ENCODE measurements at places on chromosomes 2 and 18.

GRCh38 chr2:165494573-165494972 is 25.1 kb downstream of the CSRNP3 start:
- no peak for DNase-seq

DNA sequence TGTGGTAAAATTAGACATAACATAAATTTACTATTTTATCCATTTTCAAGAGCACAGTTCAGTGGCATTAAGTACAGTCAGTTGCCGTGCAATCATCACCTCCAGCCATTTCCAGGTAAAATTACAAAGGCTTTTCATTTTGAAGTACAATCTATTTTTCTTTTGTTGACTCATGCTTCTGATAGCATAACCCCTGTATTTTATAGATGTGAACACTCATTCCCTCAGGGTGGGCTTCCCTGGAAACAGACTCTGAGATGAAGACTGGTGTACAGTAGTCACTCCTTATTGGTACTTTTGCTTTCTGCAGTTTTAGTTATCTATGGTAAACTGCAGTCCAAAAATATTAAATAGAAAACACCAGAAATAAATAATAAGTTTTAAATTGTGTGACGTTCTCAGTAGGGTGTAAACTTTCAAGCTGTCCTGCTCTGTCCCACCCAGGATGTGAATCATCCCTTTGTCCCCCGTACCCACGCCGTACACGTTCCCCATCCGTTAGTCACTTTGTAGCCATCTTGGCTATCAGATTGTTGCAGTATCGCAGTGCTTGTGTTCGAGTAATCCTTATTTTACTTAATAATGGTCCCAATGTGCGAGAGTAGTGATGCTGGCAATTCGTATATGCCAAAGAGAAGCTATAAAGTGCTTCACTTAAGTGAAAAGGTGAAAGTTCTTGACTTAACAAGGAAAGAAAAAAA is 41.1 kb upstream of the NAB1 start:
- DNase-seq: no peak

GRCh38 chr2:121129692-121130091 is 155.3 kb downstream of the TFCP2L1 start:
- DNase-seq: no peak

DNA sequence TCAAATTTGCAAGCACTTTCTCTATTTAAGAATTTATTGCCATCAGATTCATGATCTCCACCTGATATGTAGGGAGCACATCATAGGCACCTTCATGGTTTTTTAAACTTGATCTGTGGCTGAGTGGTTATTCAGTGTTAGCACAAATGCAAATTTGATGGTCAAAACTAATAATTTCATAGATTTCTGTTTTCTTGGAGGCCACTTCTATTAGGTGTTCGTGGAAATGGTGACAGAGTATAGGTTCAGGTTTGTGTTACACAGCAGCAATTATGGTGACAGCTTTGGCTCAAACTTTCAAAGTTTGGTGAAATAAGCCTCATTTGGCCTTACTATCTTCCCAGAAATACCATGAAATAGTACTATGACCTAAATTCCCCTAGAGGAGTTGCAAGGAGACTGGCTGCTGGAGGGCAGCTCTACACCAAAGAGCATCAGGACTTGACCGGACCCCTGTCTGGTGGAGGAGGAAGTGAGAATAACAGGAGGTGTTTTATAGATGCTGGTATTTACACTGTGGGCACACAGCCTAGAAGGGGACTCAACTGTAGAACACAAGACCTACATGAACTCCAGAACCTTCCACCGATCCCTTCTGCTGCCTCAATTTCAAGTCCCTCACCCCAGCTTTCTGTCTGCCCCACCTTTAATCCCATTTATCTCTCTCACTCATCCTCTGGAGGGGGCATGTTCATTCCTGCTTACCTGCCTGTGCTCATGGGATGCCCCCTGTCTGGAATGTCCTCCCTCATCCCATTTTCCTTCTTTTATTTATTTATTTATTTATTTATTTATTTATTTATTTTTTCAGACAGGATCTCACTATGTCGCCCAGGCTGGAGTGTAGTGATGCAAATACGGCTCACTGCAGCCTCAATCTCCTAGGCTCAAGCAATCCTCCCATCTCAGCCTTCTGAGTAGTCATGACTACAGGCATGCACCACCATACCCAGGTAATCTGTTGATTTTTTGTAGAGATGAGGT is 132.9 kb upstream of the SIX2 start:
- DNase-seq: no peak

DNA sequence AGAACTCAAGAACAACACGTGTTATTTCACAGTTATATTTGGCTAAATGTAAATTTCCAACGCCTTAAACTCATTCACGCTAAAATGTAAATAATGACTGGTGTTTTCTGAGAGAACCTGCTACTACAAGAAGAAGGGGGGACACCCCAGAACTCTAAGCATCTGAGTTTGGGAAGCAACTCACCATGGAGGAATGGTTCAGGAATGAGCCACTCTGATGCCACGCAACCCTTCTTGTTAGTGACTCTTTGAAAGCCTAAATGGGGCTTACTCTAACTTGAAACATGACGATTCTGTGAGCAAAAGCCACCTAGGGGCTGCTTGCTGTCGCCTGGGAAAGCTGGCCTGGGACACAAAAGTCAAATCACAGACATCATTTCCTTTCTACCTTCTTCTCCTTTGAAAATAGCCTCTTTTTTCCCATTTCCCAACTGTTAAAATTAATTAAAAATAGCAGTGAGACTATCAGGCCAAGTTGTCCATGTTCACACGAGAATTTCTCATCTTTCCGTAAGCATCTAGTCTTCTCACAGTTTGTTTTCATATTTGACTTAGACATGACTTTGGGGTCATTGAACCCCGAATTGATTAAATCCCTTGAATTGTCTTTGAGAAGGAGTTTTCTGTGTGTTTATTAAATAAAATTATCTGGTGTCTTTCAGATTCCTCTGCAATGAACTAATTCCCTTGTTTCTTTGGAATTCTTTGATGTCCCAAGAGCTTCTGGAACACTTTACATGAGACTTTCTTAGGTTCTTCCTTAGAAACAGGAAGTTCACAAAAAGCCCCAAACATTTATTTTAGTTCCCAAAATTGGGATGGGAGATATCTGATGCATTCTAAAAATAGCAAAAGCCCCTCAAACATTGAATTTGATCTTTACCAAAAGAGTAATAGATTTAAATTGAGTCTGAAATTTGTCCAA is 75.5 kb upstream of the CABLES1 start:
- DNase-seq: no peak

GRCh38 chr2:197137826-197138477 is 172.6 kb downstream of the ANKRD44 start:
- DNase-seq: no peak

DNA sequence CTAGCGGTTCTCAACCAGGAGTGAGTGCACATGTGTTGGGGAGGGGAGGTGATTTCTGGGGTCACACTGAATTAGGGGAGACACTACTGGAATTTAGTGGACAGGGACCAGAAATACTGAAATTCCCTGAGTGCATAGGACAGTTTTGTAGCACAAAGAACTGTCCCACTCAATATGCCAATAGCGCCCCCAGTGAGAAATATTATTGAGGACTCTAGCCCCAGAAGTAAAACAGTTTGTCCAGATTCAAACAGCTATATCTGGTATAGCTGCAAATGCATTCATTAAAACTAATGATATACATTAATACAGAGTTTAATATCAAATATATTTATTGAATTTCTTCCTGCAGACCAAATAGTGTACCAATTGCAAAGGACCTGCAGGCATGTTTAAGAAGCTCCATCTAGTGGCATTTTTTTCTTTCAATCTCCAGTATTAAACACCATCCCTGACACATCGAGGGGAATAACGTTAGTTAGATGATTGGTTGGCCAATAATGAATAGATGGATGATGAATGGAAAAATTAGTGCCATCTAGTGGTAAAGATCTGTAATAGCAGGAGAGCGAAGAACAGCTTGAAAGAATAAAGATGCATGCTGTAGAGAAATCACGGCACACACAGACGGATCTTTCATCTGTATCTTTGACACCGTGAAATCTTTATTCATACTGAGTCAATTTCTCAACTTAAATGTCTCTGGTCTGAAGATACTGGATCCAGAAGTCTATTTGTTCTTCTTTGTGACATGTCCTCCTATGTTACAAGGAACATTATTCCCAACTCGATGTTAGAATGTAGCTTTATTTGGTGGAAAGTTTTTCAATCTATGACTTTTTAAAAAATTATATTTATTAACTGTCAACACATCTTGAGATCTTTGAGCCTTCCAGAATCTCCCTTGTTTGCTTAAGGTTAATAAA is 62.5 kb downstream of the DHRS9 start:
- DNase-seq: peak; percentile 61

- no peak for DNase-seq
Measured at GRCh38 chr2:25026008-25026530, 15.8 kb upstream of the EFR3B start.

DNA sequence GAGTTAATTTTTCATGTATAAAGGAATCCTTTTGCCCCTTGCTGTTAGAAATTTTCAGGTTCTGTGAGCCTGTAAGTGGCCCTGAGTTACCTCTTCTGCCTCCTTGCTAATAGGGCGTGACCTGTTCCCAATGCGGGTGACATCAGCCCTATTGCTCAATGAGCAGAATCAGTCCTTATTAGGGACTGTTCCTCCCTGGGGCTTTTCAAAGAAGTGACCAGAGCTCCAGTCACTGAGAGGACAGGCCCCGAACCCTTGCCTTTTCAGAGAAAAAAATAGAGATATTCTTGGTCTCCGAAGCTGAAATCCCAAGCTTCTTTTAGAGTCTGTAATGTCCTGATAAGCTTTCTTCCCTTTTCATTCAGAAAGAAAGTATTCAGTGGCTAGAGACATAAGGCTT is 8.2 kb upstream of the APOB start:
- DNase-seq: no peak

- DNase-seq: no peak
Measured at GRCh38 chr18:58784601-58785137, 80.0 kb upstream of the ZNF532 start.

GRCh38 chr18:22467760-22468553 is 50.2 kb upstream of the CTAGE1 start:
- no peak for DNase-seq

DNA sequence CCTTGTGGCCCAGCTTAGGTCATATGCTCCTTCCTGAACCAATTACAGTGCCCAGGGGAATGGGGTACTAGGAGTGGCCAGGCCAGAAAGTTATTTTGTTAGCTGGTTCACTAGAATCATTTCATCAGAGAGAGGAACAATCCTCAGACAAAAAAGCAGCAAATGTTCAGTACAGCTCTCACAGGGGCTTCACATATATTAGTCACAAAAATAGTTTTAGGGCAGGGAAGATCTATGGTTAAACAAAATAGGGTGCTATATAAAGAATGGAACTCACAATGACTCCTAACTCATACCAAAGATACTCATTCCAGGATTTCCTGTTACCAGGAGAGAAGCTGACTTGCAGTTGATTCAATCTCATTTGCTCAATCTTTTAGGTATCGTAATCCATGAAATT is 71.0 kb downstream of the CWC22 start:
- no peak for DNase-seq

- DNase-seq: no peak
Measured at GRCh38 chr2:237035781-237036475, 49.8 kb upstream of the COPS8 start.

GRCh38 chr2:31426096-31426495 is 11.6 kb upstream of the XDH start:
- no peak for DNase-seq

- peak; percentile 90 for DNase-seq
Measured at GRCh38 chr18:44679056-44679913, 1.4 kb upstream of the SETBP1 start.

- DNase-seq: peak; percentile 29
Measured at GRCh38 chr2:65366595-65367125, 65.7 kb downstream of the SPRED2 start.

DNA sequence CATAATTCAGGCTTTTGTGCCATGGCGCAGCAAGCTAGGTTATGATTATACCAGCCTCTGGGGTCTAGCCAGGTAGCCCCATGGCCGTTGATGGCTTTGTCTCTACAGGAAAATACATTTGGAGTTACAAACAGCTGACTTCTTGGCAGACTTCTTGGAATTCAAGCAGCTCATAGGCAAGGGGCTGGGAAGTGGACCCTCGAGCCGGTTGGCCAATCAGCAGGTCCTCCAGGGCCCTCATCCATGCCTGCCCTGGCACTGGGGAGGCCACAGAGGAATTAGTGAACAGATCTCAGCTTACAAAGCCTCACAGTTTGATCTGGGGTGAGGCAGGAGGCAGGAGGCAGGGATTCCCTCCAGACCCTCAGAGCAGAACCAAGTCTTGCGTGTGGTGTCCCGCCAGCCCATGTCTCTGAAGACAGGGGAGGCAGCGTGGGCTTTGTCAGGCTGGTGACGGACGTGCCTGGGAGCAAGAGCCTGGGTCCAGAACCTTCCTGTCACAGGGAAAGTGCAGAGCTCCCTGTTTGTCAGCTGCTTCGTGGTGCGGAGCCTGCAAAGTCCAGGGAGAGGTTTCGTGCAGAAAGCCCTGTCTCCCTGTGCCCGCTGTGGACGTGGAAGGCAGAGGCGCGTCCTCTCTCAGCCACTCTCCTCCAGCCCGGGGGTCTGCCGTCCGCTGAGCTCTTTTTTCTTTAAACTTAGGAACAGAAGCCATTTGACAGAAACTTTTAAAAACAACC is 131.7 kb downstream of the KLHL29 start:
- DNase-seq: no peak

- no peak for DNase-seq
Measured at GRCh38 chr18:31511098-31511497, 13.1 kb downstream of the DSG2 start.

- DNase-seq: no peak
Measured at GRCh38 chr2:137117385-137117784, 352.0 kb downstream of the THSD7B start.

GRCh38 chr2:195824478-195824877 is 167.5 kb downstream of the SLC39A10 start:
- DNase-seq: no peak

GRCh38 chr2:128315122-128315828 is 3.4 kb downstream of the HS6ST1 start:
- DNase-seq: no peak

GRCh38 chr2:1584691-1585485 is 159.4 kb downstream of the PXDN start:
- no peak for DNase-seq

- DNase-seq: peak; percentile 43
Measured at GRCh38 chr2:190637903-190638618, 10.8 kb upstream of the NAB1 start.
